NK-92 treated with Interleukin-12 subunit alpha and Interleukin-12 subunit beta, amount 100 ng/mL, for 24 hours (cell line): ENCODE measurements at places on chromosomes 6 and 20.
A peak's percentile ranks its signal among the peaks of the same experiment; 100 is the strongest.

- DNase-seq, result no peak
Observed at GRCh38 chr6:86775893-86776292, 161.4 kb upstream of the HTR1E start.

DNA sequence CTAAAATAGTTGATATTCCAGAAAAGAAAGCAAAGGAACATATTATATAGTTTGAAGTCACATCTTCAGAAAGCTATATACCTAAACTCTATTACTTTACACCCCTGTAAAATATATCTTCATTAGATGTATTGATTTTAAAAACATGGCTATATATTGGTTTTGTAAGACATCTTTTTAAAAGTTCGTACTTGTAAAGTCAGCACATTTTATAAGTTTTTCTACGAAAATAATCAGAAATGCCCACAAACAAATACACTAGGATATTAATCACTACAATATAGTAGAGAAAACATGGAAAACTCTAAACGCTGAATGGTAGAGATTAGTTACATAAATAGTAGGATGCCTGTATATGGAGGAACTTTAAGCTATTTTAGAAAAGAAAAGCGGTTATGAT lies 52.9 kb downstream of the RNF217 start:
- DNase-seq, result no peak

GRCh38 chr20:57315083-57315975 lies 14.3 kb upstream of the SPO11 start:
- DNase-seq, result no peak

DNA sequence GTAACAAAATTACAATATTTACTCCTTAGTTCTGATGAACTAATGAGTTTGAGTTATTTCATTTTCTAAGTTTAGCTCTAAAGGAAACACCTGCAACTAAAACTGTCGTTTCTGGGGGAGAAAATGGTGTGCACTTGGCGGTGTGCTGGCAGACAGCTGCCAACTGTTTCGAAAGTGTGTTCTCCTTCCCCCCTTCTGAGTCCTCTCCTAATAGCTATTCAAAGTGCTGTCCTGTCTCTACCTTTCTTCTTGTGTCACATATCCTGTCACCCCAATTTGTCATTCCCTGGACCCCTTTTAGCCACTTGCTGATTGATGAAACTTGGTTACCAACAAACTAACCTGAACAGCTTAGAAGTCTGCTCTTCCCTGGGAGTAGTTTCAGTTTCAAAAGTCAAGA lies 4.9 kb upstream of the UBE2J1 start:
- DNase-seq, result no peak

GRCh38 chr6:170288091-170288631 lies 2.7 kb downstream of the DLL1 start:
- no peak for DNase-seq

DNA sequence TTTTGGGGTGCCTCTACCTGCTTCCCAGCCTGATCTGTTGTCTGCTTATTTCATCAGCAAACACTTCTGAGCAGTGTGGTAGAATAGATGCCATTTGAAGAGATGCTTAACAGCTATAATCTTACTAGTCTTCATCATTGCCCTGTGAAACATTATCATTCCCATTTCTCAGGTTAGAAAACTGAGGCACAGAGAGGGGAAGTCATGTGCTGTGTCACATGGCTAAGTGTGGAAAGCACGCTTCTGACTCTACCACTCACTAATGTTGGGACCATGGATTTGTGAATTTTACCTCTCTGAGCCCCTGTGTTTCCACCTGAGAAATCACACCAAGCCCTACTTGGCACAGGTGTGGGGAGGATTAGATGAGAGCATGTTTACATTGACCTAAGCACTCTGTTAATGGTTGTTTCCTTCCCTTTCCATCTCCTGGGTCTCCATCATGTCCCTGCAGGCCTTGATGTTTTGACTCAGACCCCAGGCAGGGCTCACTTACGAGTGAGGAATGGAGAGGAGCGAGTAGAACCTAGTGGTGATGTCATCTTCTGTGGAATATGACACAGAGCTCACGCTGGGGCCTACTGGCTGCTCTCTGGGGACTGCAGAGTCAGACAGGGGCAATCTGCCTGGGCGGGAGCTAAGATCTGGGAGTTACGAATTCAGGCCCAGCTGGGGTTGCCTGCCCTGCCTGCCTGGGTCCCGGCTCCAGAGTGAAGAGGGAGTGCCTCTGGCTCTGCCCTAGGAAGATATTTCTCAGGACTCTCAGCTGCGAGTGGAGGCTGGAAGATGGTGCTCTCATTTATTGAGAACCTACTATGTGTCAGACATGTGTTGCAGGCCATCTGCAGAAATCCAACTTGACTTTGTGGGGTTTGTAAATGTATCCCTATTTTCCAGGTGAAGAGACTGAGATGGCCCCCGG lies 64.3 kb downstream of the CDH22 start:
- DNase-seq, result no peak

DNA sequence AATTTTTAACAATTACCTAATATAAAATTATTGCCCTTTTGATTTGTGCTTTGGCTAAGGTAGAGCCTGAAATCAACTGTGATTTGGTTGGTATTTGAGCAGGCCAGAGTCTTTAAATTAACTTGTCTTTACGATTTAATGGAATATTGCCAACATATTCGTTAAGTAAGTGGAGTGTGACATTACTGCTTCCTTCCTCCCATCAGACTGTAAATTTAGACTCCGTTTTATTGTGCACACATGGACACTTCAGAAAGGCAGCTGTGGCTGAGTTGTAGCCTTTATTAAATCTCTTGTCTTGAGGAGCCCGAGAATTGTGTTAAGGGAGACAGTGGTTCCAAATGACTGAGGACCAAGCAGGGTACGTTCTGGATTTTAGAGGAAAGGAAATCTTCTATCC lies 57.4 kb downstream of the CAP2 start:
- no peak for DNase-seq

DNA sequence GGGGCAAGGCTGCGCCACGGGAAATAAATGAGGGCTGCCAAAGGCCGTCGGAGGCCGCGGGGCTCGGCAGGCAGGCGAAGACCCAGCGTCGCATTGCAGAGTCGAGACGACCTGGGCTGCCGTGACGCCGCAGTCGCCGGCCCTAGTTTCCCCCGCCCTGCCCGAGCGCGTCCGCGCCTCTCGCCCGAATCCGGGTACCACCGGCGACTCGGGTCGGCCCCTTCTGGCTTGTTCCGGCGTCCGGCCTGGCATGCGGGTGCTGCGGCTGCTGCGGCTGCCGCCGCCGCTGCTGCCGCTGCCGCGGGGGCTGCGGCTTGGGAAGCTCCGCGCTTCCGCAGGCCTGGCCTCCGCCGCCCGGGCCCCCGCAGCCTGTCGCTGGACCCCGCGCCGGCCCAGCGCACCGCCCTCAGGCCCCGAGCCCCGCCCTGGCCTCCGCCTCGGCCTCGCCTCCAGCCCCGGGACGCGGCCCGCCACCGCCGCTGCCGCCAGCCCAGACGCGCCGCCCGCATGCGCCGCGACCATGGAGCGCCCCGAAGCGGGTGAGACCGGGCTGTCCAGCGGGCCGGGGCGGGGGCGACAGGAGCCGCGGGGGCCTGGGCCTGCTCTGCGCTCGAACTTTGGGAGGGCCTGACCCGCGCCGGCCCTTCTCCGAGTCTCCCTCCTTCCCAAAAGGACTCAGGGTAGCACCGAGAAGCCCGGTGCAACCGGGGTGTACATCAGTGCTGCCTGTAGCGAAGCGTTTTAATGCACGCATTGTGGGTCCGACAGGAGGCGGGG lies at the start of gene AKAP7:
AKAP7 (plus strand) TSS at position 224 of the 777 bp plus-strand sequence; CDS start at position 521, 297 bp downstream.
- DNase-seq, result no peak

- no peak for DNase-seq
Observed at GRCh38 chr6:15761045-15761502, 98.2 kb upstream of the DTNBP1 start.

GRCh38 chr20:20393207-20394120 lies 25.6 kb downstream of the INSM1 start:
- DNase-seq, result no peak

DNA sequence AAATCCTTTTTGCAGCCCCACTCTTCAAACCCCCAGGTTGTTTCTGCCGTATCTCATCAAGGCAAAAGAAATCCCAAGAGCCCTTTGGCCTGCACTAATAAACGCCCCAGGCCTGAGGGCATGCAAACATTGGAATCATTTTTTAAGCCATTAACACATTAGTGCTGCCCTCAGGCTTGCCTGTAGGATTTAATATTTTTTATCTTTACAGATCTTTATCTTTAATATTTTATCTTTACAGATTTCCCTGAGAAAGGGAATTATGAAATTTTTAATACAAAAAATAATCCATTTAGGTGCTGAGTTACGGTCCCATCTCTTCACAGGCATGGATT lies 14.7 kb downstream of the GTPBP2 start:
- DNase-seq, result no peak

DNA sequence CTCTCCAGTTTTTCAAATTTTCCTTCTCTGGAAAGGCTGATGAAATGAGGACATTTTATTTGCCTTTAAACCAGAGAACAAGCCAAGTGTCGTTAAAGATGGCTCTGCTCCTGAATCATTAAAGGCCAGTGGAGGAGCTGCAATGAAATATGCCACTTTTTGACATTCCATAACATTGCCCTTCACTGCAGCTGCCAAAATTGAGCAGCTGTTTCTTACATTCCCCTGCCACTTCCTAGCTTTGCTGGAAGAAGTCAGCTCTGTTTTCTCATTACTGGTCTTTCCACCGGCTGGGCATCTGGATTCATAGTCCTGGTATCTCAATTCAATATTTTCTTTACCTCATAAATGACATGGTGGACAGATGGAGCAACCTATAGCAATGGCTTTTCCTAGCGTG lies 45.5 kb upstream of the NRN1 start:
- no peak for DNase-seq

DNA sequence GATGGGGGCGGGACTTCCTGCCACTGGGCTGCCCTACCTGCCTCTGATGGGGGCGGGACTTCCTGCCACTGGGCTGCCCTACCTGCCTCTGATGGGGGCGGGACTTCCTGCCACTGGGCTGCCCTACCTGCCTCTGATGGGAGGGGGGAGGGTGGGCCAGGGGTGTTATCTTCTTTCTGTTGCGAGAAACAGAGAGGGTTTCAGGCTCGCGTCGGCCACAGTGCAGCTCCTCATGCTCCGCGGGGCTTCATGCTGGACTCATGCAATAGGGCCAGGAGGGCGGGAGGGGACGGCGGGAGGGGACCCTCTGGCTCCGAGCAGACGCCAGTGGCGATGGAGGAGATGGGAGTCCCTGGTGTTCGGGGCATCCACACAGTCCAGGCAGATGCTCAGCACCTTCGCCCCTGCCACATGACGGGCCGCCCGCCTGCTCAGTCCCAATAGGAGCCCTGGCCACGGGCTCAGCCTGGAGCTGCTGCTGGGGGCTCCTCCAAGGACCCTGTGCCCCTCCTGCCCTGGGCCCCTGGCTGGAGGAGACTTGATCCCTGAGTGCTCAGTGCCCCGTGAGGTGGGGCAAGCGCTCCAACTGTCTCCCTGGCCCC lies 48.8 kb upstream of the CHRNA4 start:
- DNase-seq, result no peak

DNA sequence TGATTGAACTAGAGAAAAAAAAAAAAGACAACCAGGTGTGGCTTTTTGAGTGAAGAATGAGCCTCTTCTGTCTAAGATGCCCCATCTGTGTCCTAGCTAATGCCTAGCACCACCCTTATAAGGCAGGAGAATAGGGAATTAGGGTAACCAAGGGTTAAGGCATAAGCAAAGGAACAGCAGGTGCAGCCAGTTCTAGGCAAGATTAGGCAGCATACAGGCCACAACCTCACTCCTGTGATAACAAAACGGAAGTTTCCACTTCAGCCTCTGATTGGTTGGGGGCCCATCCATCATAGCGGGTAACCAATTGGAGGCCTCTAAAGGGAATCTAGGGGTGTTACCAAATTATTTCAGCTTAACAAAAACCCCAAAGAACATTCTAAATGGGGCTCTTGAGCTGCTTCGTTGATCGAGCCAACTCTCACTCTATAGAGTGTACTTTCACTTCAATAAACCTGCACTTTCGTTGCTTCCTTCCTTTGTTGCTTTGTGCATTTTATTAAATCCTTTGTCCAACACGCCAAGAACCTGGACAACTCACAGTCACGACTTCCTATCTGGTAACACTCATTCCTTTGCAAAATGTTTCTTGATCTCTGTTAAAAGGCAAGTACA lies 61.9 kb upstream of the TAGAP start:
- DNase-seq, result peak; percentile 68

GRCh38 chr6:36226438-36227047 lies 30.0 kb downstream of the BRPF3 start:
- no peak for DNase-seq

GRCh38 chr20:40497899-40498691 lies 190.9 kb downstream of the MAFB start:
- no peak for DNase-seq

DNA sequence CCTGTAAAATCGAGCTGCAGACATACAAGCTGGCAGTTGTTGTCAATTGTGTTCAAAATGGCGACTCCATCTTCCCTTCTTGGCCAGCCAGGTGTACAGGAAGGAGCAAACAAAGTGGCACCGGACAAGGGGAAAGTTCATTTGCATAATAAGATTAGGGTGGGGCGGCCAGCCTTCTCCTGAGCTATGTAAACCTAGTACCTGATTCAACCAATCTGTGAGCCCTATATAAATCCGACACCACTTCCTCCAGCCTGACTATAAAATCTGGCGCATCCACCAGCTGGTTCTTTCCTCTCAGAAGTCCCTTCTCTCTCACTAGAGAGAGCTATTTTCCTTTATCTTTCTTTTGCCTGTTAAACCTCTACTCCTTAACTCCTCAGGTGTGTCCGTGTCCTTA lies 8.1 kb upstream of the HBS1L start:
- DNase-seq, result no peak

DNA sequence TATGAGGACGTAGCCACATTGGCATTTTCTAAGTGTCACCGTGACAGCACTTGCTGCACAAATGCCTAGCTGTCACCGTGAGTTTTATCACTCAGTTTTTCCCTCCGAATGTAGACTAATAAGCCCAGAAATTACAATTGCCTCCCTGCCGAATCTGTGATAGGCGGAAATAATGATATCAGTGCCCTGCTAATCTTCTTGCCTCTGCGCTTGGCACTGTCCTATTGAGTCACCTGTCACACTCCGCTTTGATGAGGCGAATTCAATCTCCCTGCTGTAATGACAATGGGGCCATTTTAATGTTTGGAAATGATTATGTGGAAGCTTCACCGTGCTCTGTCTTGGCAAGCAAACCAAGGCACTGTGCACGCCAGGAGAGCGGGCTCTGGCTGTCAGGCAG lies 112.8 kb downstream of the LINC00237 start:
- DNase-seq, result no peak

DNA sequence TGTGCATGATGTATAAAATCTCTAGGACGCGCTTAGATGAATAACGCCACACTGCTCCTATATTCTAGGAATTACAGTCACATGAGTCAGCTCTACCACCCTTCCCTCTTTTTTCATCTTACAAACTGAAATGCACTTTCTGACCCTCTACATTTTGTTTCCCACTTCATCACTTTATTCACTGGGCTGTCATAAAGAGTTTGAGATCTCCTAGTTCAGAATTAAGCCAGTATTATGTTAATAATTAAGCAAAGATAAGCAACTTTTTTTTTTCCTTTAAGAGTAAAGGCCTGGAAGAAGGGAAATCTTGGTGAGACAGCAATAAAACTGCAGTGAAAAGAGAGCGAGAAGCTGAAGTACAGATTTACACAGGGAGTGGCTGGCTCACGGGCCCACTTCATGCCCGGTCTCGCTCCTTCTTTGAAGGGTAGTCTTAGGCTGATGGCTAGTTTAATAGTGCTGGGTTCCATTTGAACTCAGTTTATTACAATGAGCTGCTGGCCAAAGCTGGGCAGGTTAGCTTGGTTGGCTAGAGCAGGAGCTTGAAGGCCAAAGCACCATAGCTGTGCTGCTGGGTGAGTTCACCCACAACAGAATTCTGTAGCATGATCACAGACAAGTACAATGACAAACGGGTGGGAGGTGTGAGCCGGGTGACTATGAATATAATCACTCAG lies 110.6 kb downstream of the MAP7 start:
- DNase-seq, result no peak
